ENCODE measurements at places on chromosomes 3 and 15.

GRCh38 chr3:84904816-84905555 lies 53.8 kb upstream of the CADM2 start:
- DNase-seq, result no peak

GRCh38 chr3:27138562-27138961 lies 230.6 kb downstream of the NEK10 start:
- no peak for DNase-seq

GRCh38 chr3:43043071-43043766 lies 62.7 kb downstream of the POMGNT2 start:
- DNase-seq, result no peak

DNA sequence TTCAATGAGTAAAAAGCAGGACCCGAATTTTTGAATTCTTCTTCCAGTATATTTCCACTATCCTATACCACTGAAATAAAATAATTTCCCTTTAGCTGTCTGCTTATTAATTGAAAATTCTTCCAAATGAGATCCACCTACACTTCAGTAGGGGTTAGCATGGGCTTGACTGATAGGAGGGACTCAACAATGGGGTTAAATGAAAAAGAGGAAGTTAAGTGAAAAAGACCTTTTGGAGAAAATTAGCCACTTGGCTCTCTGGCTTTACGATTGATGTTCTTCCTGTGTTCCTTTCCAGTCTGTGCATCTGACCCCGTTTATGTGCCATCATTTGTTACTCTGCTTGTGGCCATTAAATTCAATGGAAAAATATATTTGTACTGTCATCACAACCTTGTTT lies 54.0 kb upstream of the GCNT3 start:
- no peak for DNase-seq

GRCh38 chr3:45446706-45447105 lies 58.3 kb downstream of the LARS2 start:
- DNase-seq, result no peak

- no peak for DNase-seq
Observed at GRCh38 chr3:51704511-51704950, 2.3 kb upstream of the GRM2 start.

- DNase-seq, result peak; percentile 28
Observed at GRCh38 chr3:122538956-122539490, 24.3 kb upstream of the KPNA1 start.

Measured in tibial nerve (tissue), 4 donors.